ENCODE measurements at places on chromosomes 2 and 18.
A peak's percentile ranks its signal among the peaks of the same experiment; 100 is the strongest.

DNA sequence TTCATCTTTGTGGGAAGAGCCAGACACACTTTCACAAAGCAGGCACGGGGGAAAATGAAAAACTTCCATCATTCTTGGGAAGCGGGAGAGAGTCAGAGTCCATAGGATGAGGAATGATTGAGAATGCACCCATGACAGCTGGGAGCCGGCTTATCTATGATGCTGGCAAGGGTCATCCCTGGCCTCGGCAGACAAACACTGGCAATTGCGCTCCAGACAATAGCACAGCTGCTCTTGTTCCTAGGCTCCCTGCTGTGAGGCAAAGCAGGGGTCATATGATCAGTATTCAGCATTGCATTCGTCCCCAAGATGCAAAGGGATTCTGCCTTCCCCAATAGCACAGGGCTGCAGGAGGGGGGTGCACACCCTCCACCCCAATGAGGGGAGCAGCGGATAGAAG lies 33.0 kb downstream of the CYRIA start:
- DNase-seq, result no peak

- DNase-seq, result no peak
Observed at GRCh38 chr2:105584435-105585010, 160.2 kb upstream of the NCK2 start.

- DNase-seq, result no peak
Observed at GRCh38 chr18:50053111-50053510, 141.8 kb downstream of the MYO5B start.

DNA sequence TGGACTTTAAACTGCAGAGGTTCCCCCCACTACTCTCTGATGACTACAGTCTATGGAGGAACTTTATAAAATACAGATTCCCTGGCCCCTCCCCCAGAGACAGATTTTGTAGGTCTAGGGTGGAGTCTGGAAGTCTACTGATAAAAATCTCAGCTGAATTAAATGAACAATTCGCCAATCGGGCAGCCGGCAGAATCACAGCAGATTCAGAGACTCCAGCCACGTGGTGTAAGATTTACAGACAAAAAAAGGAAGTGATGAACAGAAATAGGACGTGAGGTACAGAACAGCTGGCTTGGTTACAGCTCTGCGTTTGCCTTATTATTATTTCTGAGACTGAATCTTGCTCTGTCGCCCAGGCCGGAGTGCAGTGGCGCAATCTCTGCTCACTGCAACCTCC lies 21.4 kb upstream of the MTA3 start:
- no peak for DNase-seq

DNA sequence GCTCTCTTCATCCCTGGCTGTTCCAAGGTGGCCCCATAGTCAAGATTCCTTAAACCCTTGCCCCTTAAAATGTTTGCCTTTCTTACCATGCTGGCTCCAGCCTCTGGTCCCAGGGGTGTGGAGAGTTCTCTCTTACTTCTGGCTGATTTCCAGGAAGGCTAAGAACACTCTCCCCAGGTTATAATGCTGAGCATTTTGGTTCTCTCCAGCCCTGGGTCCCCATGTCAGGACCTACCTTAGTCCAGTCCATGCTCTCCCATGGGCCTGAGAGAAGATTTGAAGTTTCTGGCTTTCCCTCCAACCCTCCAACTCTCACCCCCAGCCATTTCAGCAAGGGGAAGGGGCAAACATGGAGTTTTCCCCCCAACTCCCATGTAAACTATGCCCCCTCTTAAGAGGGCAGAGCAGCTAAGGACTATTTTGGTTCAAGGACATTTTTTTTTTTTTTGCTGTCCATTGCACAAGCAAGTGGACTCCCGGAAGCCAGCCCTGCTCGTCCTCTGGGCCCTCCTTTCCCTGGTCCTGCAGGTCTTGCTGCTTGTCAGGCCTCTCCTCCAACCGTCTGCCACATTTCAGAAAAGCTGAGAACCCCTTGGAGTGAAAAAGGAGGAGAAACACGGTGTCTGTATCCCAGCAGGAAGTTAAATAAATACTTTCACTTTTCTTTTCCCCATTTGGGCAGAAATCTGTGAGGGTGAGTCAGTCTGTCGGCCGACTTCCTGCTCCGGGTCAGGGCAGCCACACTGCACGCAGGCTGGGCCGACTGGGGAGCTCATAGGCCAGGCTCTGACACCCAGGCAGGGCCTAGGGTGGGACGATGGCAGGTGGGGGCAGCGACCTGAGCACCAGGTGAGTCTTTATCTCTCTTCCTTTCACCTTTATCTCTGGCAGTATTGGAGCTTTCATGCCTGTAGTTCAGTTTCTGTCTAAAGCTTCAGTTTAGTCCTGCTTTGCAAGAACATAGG lies at the start of gene SP140L:
SP140L (plus strand) TSS at position 741 of the 965 bp plus-strand sequence; CDS start at position 818, 77 bp downstream.
- DNase-seq, result peak; percentile 41

DNA sequence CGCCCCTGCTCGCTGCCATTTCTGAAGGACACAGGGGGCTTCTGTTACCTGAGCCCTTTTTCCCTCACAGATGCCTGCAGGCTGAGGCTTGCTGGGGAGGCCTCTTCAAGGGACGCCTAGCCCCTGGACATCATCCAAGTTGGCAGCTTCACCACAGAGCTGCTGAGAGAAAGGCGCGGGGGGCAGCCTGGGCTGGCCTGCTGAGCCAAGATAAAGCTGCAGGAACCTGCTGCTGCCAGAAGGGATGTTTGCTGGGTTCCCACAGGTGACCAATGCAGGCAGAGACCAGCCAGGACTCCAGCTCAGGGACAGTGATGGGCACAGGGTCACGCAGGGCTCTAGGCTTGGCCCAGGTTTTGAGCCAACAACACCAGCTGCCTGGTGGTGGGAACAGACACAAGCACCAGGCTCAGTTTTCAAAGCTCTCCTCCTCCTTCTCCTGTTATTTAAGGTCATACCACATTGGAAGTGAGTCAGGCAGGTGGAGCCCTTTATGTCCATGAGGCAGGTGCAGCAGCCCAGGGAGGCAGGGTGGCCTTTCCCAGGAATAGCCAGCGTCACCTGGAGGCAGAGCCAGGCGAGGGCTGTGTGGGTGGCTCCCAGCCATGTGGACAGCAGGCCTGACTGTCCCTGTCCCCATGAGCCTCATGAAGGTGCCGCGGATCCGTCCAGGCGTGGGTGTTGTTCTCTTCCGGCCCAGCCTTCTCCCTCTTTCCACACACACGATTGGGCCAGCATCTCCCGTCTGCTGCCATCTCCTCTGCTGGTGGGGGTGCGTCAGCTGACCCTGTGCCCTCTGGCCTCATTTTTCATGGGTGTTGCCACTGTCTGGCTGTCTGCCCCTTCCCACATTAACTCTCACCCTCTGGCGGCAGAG lies 515.5 kb upstream of the MYT1L start:
- no peak for DNase-seq

All from SK-MEL-5 (cell line).